Fibroblast of mammary gland (primary cell): ENCODE measurements at places on chromosomes 12 and 14.

DNA sequence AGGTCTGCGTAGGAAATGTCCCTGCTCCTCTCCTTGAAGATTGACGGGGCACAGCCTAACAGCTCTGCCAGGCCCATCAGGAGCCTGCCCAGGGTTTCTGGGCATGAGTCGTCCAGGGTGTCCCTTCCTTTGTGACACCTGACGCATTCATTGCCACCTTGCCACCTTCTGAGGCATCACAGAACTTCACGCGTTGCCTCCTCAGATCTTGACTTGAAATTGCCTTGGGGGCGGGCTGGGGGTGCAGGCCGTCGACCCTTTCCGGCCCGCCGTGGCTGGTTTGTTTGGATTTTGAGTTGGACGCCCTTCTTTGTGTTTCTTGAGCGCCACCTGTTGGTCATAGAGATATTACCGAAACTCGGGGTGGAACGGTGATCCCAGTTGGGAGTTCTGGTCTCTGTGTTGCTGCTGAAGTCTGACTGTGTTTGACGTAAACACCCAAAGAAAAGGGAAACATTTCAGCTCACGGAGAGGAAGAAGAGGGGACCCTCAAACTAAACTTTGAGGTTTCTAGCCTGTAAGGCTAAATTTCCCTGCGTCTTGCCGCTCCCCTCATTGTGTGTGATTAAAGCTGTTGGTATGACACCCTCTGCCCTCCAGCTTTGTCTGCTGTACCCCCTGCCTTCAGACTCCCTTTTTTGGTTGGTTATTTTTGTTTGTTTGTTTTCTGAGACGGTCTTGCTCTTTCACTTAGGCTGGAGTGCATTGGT is 44.6 kb downstream of the MLXIP start:
- DNase-seq = peak; percentile 73

DNA sequence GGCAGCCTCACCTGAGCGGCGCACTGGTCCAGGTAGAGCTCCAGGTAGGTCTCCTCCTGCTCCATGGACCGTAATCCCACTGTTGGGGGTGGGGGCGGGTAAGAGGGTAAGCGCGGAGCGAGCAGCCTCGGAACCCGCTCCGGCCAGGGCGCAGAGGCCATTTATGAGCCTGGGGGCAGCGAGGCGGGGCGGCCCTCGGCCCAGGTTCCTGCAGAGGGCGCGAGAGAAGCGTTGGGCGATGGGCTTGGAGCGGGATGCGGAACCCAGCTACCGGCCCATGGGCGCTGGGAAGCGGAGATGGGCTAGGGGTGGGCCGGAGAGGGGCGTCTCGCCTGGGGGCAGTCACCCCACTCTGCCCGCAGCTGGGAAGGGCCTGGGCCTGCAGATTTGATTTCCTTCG is at the start of gene TBPL2:
TSS of gene TBPL2 (minus strand) at position 232 of the 400 bp plus-strand sequence. CDS start at position 65, 167 bp downstream.
- no peak for DNase-seq

GRCh38 chr12:92147491-92147890 is 1.8 kb upstream of the BTG1 start:
- no peak for DNase-seq

- DNase-seq = peak; percentile 70
Measured at GRCh38 chr12:80443974-80444666, at the start of gene PTPRQ. Gene PTPRQ (plus strand): TSS chr12:80444235. CDS start chr12:80444346, 111 bp downstream.

- DNase-seq = no peak
Measured at GRCh38 chr14:74981462-74981782, 21.3 kb upstream of the EIF2B2 start.

- no peak for DNase-seq
Measured at GRCh38 chr12:120116441-120116791, at the start of gene RAB35. Gene RAB35 (minus strand): TSS chr12:120116753. CDS start chr12:120116650, 103 bp downstream.

DNA sequence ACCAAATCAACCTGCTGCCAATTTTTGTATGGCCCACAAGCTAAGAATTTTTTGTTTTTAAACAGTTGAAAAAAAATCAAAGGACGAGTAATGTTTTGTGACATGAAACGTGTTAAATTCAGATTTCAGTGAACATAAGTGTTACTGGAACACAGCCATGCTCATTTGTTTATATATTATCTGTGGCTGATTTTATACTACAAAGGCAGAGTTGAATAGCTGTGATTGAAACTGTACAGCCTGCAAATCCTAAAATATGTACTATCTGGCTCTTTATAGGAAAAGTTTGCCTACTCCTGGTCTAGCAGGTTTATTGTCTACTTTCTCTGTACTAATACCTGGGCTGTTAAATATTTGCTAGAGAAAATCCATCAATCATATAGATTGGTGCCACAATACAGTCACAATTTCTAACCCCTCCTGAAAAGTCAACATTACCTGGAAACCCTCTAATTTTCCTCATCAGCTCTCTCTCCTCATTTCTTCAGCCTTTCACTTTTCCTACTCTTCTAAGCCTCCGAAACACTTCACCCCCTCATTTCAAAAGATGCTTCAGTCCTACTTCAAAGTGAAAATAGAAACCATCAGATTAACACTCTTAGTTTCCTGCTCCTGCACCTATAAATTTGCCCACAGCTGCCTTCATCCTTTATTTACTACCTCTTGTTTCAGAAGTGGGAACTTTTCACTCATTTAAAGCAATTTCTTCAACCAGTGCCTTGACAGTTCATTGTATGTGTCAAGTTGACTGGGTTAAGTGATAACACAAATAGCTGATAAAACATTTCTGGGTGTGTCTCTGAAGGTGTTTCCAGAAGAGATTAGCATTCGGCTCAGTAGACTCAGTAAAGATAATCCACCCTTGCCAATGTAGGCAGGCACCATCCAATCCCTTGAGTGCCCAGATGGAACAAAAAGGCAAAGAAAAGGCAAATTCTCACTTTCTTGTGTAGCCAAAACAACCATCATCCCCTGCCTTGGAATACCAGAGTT is 18.0 kb upstream of the C2CD5 start:
- DNase-seq = no peak

DNA sequence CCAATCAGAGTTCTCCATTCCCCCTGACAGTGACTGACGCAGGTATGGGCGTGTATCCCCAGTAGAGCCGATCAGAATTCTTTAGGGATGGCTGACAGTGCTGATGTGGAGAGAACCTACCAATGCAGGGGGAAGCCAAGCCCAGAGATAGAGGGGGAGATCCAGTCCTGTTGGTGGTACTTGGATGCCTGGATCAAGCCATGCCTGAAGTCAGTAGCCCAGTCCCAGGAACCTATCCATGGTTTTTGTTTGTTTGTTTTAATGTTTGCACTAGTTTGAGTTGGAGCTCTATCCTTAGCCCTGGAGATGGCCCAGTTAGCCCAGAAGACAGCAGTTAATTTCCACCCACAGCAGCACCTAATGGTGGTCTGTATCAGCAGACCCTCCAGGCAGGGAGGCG is 40.2 kb downstream of the FOXN4 start:
- DNase-seq = no peak

DNA sequence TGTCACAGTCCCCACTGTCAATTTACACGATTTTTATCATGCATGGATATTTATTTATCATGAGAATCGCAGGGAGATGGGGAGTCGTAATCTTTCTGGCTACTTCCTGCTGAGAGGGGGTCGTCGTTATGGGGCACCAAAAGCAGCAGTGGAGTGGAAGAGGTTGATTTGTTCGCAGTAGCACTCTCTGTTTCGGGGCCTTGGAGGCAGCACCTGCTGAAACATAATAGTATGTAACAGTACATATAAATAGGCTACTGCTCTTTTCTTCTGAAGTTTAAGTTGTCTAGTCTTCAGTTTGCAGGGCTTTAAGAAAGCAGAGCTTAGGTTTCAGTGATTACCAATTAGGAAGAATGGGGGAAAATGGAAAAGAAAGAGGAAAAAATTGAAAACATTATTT is 3.8 kb downstream of the SOAT2 start:
- DNase-seq = no peak

GRCh38 chr14:47365233-47365632 is 310.2 kb downstream of the MDGA2 start:
- DNase-seq = no peak

DNA sequence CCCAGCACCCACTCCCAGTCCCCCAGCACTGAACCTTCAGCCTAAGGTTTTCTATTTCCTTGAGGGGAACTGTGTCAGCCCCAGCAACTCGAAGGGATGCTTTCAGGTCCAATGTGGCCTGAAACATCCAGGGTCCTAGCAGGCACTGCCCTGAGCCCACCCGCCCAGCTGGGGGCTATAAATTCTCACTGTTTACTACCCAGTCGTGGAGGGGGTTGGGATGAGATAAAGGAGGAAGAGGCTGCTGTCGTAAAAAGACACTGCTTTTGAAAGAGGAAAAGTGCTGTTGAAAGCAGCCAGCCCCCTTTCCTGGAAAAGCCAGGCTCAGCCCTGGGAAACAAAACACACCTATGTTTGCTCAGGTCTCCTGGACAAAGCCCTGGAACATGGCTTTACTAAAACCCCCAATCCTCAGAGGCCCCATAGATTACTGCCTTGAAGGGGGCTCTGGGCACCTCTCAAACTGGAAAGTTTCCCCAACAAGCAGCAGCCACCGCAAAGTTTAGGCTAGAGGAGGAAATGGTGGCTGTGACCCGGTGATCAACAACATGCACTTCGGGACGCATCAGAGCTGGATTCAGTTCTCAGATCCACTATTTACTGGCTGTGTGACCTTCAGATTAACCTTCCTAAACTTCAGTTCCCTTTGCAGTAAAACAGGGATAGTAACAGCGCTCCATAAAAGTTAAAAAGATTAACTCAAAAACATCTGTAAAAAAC is 51.0 kb downstream of the ACTN1 start:
- no peak for DNase-seq

GRCh38 chr12:93339695-93340094 is 38.0 kb upstream of the NUDT4 start:
- DNase-seq = no peak

DNA sequence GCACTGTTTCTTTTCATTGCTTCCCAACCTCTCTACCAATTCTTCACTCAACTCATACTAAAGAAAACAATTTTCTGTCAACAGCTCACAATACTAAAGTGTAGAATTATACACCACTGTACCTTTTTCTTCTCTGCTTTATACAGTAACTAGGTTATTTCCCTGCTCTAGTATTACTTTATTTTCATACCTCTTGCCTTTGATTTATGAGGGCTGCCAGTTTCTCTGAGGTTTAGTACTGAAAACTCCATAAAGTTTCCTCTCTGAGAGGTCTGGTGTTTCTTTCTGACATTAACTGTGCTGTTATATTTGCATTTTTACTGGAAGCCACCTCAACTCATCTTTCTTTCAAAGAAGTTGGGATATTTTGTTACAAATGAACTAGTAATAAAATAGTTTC is 63.0 kb upstream of the GRIP1 start:
- no peak for DNase-seq

DNA sequence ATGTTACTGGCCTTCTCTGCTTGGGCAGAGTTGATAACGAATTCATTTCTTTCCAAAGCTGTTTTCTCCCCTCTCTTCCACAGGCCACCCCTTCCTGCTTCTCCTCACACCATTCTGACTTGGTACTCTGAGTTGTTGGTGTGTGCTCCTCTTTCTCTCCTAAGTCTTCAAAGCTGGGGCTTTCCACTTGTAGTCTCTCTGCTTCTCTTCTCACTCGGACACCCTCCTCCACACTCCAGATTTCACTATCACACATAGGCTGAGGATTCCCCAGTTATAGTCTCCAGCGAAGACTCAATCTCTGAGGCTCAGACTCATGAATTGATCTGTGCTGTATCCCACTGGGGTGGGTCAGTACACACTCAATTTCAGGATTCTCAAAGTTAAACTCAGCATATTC is 201.0 kb downstream of the SSPN start:
- no peak for DNase-seq

DNA sequence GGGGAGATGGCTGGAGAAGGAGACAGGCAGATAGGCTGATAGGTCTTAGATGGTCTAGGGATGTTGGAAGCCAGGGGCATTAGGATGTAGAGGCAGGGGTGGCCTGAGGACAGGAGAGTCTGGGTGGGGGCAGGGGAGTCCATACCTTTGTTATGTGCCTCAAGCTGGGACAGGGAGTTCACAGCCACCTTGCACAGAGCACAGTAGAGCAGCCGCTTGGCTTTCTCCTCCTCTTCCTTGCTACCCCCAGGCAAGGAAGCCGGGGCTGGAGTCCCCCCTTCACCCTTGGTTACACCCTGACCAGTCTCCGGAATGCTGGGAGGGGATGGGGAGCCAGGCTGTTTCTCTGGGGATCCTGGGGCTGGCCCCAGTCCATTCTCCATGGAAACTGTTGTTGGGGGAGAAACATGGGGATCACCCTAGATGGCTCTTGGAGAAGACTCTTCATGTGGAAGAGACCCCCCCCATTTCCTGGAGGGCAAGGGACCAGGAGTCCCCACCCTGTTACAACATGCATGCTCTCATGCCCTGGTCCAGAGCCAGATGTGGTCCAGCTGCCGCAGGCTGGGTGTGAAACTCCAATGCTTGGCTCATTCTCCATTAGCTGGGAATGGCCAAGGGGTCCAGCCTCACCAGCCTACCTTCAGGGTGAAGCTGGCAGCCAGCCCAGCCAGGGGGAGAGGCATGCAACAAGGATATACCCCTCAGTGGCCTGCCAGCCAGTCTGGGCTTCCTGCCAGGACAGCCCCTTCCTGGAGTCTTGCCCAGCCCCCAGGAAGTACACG is 7.2 kb upstream of the GPR84 start:
- no peak for DNase-seq

- DNase-seq = no peak
Measured at GRCh38 chr14:22419620-22420019, 169.4 kb downstream of the DAD1 start.

DNA sequence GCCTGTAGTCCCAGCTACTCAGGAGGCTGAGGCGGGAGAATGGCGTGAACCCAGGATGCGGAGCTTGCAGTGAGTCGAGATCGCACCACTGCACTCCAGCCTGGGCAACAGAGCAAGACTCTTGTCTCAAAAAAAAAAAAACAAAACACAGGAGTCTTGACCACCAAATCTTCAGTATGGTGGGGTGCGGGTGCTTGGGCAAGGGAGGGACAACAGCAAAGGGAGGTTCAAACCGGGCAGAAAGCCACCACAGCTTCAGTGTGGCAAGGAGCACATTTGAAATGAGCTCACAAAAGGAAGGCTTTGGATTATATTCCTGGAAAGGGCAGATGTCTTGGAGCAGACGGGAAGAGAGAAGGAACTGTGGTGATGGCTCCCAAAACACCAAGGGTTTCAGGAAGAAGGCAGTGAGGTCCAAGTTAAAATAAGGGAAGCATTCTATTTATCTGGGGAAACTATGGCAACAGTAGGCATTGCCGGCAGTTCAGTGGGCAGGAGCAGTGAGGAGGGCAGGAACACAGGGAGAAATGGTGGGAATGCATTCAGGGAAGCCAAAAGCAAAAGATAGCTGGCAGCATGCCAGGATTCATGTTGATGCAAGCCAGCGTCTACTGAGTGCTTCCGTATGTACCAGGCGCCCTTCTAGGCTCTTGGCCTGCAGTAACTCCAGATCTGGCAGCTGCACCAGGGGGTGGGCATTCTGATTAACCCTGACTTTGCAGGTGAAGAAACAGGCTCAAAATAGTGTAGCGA is 51.0 kb upstream of the SRSF5 start:
- DNase-seq = peak; percentile 77

DNA sequence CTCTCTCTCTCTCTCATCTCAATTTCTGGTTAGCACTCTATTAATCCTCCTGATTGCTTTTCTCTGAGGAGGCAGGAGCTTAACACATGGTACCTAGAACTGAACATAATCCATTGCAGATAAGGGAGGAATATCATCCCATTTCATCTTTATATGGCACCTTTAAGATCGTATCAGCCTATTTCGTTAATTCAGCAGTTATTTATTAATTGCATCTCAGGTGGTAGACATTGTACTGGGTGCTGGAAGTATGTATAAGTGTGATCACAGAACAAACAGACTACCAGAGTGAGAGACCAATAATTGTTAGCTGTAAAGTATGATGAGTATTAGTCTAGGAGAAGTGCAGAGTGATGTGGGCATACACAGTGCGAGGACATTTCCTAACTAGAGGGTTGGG is 39.0 kb downstream of the AKAP6 start:
- no peak for DNase-seq
